CD4-positive, CD25-positive, alpha-beta regulatory T cell (primary cell): ENCODE measurements at places on chromosomes 2 and 18.
A peak's percentile ranks its signal among the peaks of the same experiment; 100 is the strongest.

DNA sequence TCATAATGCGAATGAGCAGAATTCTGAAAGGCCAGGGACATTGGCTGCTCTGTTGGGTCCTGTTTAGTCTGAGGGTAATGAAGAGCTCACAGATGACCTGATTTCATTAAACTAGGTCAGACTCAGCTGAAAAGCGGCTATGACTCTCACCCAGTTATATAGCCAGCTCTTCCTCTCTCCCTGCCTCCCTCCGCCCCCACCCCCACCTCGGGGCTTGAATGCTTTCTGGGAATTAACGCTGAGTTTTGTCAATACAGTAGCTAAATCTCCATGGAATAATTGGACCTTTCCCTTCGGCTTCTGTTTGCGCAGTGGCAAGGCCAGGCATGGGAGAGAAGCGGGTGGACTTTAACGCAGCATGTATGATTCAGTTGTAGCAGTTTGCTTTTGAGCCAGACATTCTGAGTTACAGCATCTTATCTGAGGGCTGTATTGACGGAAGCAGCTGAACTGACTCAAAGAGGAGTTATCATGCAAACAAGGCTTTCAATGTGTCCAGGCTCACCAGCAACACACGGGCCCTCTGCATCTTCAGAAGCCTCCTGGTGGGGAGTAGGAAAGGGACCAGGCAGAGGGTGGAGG lies 110.6 kb downstream of the MYCN start:
- no peak for DNase-seq
- no peaks in the 10 kb centered on the region for H3K4me1 ChIP-seq
- no peak overlapping the region for H3K4me3 ChIP-seq
- H3K27me3 ChIP-seq, result no peaks in the 10 kb centered on the region
- no peaks in the 10 kb centered on the region for H3K36me3 ChIP-seq

DNA sequence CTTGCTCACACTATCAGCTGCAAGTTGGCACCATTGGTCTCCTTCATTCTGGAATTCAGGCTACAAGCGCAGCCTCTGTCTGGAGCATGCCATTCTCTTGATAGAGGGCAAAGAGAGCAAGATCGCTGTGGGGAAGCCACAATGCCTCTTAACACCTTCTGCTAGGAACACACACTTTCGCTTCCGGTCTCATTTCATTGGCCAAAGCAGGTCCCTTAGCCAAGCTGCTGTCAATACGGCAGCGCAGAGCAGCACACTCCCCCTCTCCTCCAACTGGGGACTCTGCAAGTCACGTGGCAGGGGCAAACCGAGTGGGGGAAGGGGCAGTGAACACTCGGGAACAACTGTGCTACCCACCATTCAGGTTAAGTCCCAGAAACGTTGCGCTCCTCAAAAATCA lies 98.1 kb downstream of the MMADHC start:
- DNase-seq, result no peak
- no peaks in the 10 kb centered on the region for H3K36me3 ChIP-seq
- H3K4me3 ChIP-seq, result no peak overlapping the region
- H3K27ac ChIP-seq, result no peak overlapping the region
- H3K4me1 ChIP-seq, result no peaks in the 10 kb centered on the region

DNA sequence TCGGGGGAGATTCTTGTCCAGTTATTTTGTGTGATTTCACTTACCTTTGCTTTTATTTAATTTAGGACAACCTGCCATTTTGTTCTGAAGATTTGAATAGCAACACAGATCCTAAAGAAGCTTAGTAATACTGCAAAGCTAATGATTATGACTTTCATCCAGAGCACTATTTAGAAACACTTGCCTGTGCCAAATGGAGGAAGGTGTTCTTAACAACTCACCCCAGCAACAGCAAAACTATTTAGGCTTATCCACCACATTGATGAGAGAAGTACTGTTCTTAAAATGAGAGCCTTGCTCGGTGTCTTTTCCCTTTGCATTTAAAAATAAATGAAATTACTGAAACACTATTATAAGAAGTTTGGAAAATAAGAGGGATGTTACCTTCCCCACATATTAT lies 59.7 kb downstream of the RHBDD1 start:
- DNase-seq, result no peak
- H3K36me3 ChIP-seq, result peaks cover 8% of the 10 kb centered on the region
- H3K4me3 ChIP-seq, result no peak overlapping the region

GRCh38 chr2:229342376-229342775 lies 71.3 kb upstream of the PID1 start:
- no peaks in the 10 kb centered on the region for H3K4me1 ChIP-seq
- no peaks in the 10 kb centered on the region for H3K36me3 ChIP-seq

DNA sequence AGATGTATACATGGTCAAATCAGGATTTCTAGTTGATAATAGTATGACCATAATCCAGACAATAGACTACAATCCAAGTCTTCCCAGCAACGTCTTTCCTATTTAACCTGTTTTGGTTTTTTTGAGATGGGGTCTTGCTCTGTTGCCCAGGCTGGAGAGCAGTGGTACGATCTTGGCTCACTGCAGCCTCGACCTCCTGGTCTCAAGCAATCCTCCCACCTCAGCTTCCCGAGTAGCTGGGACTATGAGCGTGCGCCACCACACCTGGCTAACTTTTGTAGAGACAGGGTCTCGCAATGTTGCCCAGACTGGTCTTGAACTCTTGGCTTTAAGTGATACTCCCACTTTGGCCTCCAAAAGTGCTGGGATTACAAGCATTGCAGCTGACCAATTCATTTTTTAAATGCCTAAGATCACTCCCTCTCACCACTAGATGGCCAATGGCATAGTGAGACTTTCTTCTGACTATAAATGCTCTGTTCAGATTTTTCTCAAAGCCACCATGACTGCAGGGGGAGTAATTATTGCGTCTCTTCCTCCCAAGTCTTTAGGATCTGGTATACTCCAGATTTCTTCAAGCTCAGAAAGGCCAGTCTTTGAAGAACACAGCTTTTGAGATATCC lies 47.6 kb downstream of the HNRNPLL start:
- H3K36me3 ChIP-seq, result no peaks in the 10 kb centered on the region
- H3K4me3 ChIP-seq, result no peak overlapping the region
- no peak for DNase-seq
- H3K27ac ChIP-seq, result no peak overlapping the region
- no peaks in the 10 kb centered on the region for H3K27me3 ChIP-seq
- H3K4me1 ChIP-seq, result peaks cover 4% of the 10 kb centered on the region

DNA sequence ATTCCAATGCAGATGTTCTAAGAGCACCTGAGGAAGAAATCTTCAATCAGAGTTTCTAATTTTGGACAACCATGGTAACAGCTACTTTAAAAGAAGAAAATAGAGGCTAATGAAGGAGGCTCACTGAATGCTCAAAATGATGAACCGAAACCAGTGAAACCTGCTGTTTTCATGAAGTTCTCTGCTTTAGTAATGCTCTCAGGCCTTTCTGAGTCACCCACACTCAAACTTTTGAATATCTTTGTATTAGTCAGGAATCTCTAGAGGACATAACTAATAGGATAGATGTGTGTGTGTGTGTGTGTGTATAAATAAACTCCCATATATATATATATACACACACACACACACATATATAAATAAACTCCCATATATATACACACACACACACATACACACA lies 76.9 kb upstream of the RIT2 start:
- H3K4me1 ChIP-seq, result no peaks in the 10 kb centered on the region
- no peak overlapping the region for H3K4me3 ChIP-seq
- H3K27ac ChIP-seq, result no peak overlapping the region

GRCh38 chr18:11842562-11842961 lies 8.7 kb upstream of the CHMP1B start:
- no peak overlapping the region for H3K27ac ChIP-seq
- no peaks in the 10 kb centered on the region for H3K4me1 ChIP-seq
- no peak overlapping the region for H3K4me3 ChIP-seq
- no peak for DNase-seq
- H3K36me3 ChIP-seq, result no peaks in the 10 kb centered on the region

DNA sequence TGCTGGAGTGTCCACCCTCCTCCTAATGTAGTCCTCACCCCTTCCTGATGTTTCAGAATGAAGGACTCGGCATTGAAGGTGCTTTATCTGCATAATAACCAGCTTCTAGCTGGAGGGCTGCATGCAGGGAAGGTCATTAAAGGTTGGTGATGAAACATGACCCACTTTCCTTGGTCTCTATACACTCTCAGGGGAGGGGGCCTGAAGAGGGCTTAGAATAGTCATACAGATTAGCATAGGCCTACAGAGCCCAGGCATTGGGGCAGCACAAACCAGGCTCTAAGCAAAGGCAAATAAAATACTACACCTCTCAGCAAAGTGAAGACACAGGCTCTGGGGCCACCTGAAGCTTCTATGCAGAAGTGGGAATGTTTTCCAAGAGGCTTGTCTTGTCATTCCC lies 1.8 kb downstream of the IL36RN start:
- no peaks in the 10 kb centered on the region for H3K4me1 ChIP-seq
- no peak overlapping the region for H3K27ac ChIP-seq
- H3K27me3 ChIP-seq, result no peaks in the 10 kb centered on the region
- no peak overlapping the region for H3K4me3 ChIP-seq

DNA sequence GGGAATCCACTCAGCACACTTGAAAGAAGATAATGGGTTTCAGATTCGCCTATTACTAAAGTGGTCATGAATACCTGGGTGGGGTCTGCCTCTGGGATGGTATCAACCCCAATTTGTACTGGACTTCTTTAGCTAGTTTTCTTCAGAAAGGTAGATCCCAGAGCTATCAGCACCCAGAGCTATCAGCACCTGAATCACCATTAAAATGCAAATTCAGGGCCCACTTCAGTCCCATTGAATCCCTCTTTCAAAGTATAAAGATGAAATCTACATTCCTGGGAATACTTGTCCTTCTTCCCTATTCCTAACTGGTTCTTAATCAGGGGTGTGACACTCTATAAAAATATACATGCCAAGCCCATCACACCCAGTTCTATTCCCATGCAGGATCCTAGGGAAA lies 914.3 kb downstream of the DCC start:
- H3K36me3 ChIP-seq, result no peaks in the 10 kb centered on the region
- H3K27me3 ChIP-seq, result no peaks in the 10 kb centered on the region
- H3K4me3 ChIP-seq, result no peak overlapping the region
- no peaks in the 10 kb centered on the region for H3K4me1 ChIP-seq

DNA sequence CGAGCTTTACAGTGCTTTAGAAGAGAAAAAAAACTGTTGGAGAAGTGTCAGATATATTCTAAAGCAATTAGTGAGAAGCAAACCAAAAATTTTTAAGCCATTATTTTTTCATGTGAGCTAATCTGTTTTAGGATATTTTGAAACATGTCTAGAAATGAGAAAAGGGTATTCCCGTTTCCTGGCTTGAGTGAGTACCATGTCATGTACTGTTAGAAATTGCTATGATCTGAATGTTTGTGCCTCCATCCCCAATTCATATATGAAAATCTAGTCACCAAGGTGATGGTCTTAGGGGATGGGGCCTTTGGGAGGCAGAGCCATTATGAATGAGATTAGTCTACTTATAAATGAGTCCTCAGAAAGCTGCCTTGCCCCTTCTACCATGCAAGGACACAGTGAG lies 493.3 kb upstream of the GCFC2 start:
- no peaks in the 10 kb centered on the region for H3K36me3 ChIP-seq
- no peak overlapping the region for H3K4me3 ChIP-seq
- no peaks in the 10 kb centered on the region for H3K4me1 ChIP-seq
- no peaks in the 10 kb centered on the region for H3K27me3 ChIP-seq

GRCh38 chr2:16227811-16228462 lies 287.6 kb downstream of the MYCN start:
- no peak overlapping the region for H3K4me3 ChIP-seq
- no peak overlapping the region for H3K27ac ChIP-seq
- H3K4me1 ChIP-seq, result no peaks in the 10 kb centered on the region
- no peaks in the 10 kb centered on the region for H3K36me3 ChIP-seq
- no peaks in the 10 kb centered on the region for H3K27me3 ChIP-seq

GRCh38 chr2:148902798-148903197 lies 27.8 kb downstream of the KIF5C start:
- no peak overlapping the region for H3K4me3 ChIP-seq
- H3K27me3 ChIP-seq, result no peaks in the 10 kb centered on the region
- H3K36me3 ChIP-seq, result no peaks in the 10 kb centered on the region
- no peaks in the 10 kb centered on the region for H3K4me1 ChIP-seq
- no peak for DNase-seq

GRCh38 chr18:58411323-58411722 lies 217.6 kb downstream of the ALPK2 start:
- H3K4me3 ChIP-seq, result no peak overlapping the region
- no peak for DNase-seq
- H3K27ac ChIP-seq, result no peak overlapping the region
- no peaks in the 10 kb centered on the region for H3K4me1 ChIP-seq

- H3K27ac ChIP-seq, result no peak overlapping the region
- H3K4me1 ChIP-seq, result no peaks in the 10 kb centered on the region
- H3K4me3 ChIP-seq, result no peak overlapping the region
- no peaks in the 10 kb centered on the region for H3K27me3 ChIP-seq
- DNase-seq, result no peak
These were observed 10.1 kb downstream of the BIN1 start for GRCh38 chr2:127096718-127097470.

DNA sequence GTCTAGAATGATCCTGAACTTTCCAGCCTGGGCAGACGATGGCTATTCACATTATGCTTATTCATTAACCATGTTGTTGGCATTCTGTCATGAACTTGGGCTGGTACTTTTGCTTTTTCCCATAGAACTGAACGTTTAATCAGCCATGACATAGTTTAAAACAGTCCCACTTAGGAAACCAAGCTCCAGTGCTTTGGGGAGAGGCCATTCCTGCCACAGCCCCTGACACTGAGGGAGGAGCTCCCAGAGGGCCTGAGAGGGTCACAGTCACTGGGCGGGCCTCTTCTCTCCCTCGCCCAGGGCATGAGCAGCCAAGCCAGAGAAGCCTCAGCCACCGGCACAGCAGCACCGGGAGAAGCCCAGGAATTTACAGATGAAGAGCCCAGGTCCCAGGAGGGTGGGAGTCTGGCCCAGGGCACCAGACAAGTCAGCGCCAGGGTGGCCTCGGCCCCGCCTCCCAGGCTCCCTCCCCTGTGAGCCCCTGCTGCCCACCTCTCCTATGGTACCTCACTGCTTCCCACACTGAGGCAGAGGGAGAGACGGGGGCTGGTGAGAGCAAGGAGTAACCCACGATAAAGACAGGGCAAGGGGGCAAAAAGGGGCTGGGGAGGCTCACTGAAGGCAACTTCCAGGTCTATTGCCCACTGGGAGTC lies 33.6 kb downstream of the MAL start:
- no peaks in the 10 kb centered on the region for H3K36me3 ChIP-seq
- no peak for DNase-seq
- H3K4me3 ChIP-seq, result no peak overlapping the region
- no peak overlapping the region for H3K27ac ChIP-seq
- no peaks in the 10 kb centered on the region for H3K27me3 ChIP-seq
- H3K4me1 ChIP-seq, result peaks cover 55% of the 10 kb centered on the region

GRCh38 chr2:8680822-8681760 lies 765 bp upstream of the ID2 start:
- peak overlapping the region; percentile 94 for H3K4me3 ChIP-seq
- H3K36me3 ChIP-seq, result no peaks in the 10 kb centered on the region
- peak; percentile 49 for DNase-seq
- H3K4me1 ChIP-seq, result peaks cover 75% of the 10 kb centered on the region
- peaks cover 15% of the 10 kb centered on the region for H3K27me3 ChIP-seq

DNA sequence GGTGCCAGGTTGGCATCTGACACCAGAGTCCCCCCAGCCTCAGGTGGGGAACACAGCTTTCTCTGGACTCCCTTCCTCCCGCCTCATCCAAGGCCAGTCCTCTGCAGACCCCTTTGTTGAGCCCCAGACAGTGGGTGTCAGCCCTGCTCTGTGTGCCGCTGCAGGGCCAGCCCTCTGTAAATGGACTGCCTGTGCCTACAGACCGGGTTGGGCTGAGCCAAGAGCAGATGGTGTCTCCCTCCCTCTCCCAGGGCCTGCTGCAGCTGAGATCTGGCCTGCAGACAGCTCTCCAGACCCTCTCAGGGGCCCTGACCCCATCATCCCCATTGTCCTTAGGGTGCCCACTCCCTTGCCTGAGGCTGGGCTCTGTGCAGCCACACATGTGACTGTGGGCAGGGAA lies 160.8 kb downstream of the KLHL29 start:
- DNase-seq, result no peak
- no peaks in the 10 kb centered on the region for H3K4me1 ChIP-seq
- H3K27me3 ChIP-seq, result no peaks in the 10 kb centered on the region
- no peak overlapping the region for H3K4me3 ChIP-seq
- H3K36me3 ChIP-seq, result no peaks in the 10 kb centered on the region
- H3K27ac ChIP-seq, result no peak overlapping the region
